Adrenal gland (tissue), 19 donors: ENCODE measurements at places on chromosomes 3 and 15.

DNA sequence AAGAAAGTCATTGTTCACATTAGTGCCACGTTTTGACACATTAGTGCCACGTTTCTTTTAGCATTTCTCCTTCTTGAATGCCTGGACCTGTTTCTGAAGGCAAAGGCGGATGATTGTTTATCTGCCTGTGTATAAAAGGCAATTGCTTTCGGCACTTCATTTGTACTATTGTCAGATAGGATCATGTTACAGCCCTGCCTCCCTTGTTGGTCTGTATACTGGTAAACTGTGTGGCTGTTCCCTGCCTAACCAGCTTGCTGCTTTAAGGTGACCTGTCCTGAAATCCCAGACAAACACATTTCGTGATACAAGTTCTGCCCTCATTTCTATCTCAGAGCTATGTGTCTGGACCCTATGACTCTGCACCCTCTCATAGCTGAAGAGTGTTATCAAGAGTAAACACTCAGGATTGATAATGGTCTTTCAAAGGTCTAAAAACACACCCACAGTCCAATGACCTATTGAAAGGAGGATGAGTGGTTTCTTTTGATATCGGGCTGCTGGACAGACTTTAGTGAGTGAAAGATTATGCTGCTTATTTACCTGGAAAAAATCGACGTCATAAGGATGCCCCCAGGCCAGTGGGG lies 276.3 kb upstream of the MCTP2 start:
- no peak for DNase-seq

- no peak for DNase-seq
Measured at GRCh38 chr3:160735826-160736225, 20.2 kb upstream of the PPM1L start.

DNA sequence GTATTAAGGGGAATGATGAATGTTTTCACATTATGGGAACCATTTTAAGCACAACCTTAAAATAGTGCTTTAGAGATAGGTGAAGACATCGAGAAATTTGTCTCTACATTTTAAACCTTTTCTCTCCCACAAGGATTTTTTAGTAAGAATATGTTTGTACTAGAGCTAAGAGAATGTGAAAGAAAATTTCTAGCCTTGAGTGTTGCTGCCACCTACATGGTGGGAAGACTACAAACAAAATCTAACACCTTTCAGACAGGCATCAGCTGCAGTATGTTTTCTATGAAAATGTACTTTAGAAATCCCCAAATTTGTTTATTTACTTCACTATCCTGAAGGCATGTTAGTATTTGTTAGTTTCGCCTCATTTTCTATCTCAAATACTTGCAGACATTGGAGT lies 247.4 kb downstream of the WDR72 start:
- no peak for DNase-seq

GRCh38 chr3:8561370-8561769 lies 59.7 kb downstream of the LMCD1 start:
- no peak for DNase-seq

- DNase-seq = no peak
Measured at GRCh38 chr15:71151081-71151480, 35.8 kb downstream of the THSD4 start.

- no peak for DNase-seq
Measured at GRCh38 chr3:190222916-190223315, 99.3 kb downstream of the CLDN1 start.

GRCh38 chr3:117938974-117939373 lies 1095.7 kb downstream of the IGSF11 start:
- no peak for DNase-seq

DNA sequence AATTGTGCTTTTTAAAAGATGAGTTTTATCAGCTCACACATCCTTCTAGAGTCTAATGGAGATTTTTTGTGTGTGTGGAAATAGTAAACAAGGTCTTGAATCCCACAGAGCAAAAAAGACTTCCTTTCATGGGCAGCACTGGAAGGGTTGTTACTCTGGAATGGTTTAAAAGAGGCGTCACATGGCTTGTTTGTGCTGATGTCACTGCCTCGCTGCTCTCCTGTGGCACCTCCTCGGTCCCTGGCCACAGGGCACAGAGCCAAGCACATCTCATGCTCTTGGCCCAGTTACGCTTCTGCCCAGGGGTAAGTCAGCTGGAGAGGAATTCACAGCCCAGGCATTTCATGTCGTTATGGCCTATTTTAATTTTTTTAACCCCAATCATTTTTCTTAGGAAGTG lies 53.2 kb downstream of the PGPEP1L start:
- peak; percentile 93 for DNase-seq

DNA sequence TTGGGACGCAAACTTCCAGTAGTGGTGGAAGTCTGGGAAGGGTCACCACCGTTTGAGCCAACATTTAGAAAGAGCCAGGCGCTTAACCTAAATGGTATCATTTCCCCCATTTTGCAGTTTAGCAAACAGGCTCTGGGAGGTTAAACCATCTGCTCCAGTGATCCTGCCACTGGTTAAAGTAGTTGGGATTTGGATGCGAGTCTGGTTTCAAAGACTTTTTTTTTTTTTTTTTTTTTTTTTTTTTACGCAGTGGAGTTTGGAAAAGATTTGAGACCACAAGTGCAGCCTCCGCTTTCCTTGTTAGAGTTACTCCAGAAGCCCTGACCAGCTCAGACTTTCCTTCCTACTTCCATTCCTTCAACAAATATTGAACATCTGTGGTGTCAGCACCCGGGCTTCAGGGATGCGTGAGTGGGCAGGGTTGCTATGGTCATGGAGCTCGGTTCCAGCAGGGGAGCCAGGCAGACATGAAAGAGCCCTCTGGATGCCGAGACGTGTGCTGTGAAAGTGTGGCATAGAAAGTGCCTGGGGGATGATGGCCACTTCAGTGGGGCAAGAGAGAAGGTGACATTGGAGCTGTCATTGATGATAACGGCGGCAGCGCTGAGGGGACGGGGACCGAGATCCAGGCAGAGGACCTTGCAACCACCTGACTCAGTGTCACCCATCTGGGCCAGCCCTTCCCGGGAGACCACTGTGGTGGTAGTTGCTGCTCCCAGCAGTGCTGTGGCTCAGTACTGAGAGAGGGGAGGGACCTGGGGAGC lies 1.1 kb upstream of the RNU6-1 start:
- DNase-seq = peak; percentile 45

GRCh38 chr3:138472141-138472825 lies 37.9 kb downstream of the ESYT3 start:
- no peak for DNase-seq

DNA sequence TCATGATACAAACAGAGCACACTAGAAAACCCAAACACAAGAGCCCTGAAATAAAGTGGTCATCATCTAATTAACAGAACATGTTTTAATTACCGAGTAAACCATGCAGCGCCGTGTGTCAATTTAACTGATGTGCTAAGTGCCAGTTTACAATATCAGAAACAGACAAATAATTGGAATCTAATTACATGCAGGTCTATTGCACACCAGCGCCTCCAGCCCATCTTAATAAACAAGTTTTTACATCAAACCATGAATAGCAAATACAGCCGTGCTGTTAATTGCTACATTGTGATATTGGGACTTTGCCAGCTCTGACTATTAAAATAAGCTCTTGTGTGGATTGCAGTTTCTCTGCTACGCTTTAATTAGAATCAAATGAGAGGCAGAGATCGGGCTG lies 510.2 kb upstream of the MDFIC2 start:
- DNase-seq = no peak
